ENCODE measurements at places on chromosomes 12 and 14.

DNA sequence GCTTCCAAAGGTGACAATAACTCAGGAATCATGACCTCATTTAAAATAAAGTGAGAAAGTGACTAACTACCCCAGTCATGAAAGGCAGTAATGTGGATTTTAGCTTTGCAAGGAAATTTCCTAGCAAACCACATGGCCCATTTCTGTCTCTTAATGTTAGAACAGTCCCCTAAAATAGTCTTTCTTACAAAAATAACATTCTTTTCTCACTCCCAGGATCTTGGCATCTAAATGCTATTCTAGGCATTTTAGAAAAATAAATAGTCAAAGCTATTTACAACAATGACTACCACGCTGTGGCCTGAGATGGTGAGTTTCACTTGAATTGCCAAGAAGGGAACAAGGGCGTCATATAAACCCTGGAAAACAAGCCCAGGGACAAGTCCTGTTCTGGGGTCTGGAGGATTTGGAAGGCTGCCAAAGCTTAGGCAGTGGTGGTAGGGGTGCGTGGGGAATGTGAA is 101.2 kb upstream of the CCDC175 start:
- no peak for DNase-seq

- DNase-seq = no peak
Measured at GRCh38 chr12:49236423-49236822, 28.5 kb upstream of the TUBA1C start.

GRCh38 chr12:232731-233614 is 19.0 kb upstream of the SLC6A12 start:
- no peak for DNase-seq

DNA sequence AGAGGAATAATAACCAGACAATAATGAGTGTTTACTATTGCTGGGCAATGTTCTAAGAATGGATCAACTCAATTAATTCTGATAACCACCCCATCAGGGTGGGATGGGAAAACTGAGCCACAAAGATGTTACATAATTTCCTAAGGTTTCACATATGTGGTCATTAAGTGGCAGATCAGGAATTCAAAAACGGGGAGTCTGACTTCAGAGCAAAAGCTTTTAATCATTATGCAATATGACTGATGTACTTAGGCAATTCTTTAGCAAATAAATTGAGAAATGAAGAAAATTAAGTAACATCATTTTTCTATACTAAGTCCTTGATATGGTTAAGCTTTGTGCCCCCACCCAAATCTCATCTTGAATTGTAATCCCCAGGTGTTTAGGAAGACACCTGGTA is 53.4 kb downstream of the PLCZ1 start:
- no peak for DNase-seq

- DNase-seq = no peak
Measured at GRCh38 chr14:65184032-65184764, 81.9 kb upstream of the MAX start.

- DNase-seq = no peak
Measured at GRCh38 chr12:98644433-98644711, 216 bp downstream of the IKBIP start.
